ENCODE measurements at places on chromosomes 1 and 21. TPM values are rescaled to one million over a fixed set of nuclear protein-coding genes. Genes with fewer than 3 reads are reported as not detected.

Gene OR2C3
- not detected for total RNA-seq

Gene PDZK1
- total RNA-seq, result not detected

Gene C1orf185
- not detected for total RNA-seq

Gene FCGR2B
- not detected for total RNA-seq

Gene LCE2A
- not detected for total RNA-seq

DNA sequence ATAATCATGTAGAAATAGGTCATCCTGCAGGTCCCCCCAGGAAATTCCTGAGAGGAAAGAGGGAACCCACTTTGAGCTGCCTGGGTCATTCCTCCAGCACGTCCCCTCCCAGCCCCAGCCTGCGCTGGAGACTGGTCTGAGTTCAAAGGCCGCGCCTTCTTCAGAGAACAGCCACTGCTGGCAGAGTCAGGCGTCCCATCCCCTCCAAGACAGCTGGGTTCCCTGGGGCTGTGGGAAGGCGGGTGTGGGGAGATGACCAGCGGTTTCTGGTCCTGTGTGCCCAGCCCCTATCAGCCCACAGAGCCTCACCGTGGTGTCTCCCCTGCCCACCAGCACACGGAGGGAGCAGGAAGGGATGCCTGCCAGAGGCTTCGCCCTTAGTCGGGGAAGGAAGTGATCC, 18.0 kb upstream of the TRAPPC10 start:
- no peak for DNase-seq

Gene KMO
- total RNA-seq, result not detected

Gene LCK
- total RNA-seq, result not detected

DNA sequence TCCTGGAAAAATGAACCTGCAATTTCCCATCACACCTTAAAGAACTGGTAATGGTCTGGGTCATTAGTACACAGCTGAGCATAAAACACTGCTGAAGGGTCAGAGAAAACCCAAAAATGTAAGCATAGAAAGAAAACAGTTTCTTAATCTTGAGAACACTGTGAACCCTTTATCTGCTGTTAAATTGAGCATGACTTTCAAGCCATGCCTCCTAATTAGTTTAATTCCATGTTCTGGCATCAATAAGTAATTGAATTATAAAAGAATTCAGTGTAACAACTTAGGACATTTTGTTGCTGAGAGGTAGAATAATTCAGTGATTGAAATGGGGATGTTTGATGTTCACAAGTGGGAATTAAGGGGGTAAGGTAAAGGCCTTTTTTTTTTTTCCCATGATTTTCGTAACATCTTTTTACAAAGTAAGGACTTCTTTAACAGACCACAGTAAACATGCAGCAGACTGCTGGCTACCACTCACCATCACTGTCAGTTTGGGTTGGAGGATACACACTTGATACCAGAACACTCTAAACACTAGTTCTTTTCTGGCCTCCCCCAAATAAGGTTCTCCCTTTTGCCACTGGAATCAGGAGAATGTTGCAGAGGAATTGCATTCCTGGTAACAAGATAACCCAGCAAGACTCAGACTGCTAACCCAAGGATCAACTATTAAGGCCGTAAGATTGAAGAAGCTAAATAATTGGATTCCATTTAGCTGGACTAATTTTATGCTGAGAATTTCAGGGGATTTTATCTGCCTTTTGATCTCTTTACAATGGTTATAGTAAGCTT, 3.0 kb downstream of the RWDD3 start:
- no peak for DNase-seq

- DNase-seq, result no peak
Observed at GRCh38 chr1:236095705-236096520, 31.0 kb upstream of the NID1 start.

DNA sequence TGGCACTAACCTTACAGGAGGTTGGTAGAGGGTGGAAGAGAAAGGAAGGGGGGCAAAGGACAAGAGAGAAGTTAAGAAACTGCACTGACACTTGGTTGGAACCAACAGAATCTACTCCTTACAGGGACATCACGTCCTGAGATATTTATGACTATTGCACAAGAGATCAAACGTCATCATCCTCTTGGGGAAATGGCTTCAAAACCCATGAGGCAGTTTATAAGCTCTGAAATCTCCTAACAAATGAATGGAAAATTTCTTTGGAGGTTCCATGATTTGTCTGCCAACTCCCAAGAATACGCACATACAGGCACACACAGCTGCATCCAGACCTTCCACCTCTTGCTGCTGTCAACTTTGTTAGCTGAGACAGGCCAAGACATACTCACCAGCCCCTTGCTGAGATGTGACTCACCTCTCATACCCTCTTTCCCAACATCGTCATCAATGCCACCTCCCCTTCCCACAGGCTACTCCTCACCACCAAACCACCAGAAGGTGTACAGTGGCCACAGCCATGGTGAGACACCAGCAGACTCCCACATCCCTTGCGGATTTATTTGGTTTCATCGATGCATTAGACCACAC, 135.5 kb downstream of the SETD4 start:
- peak; percentile 36 for DNase-seq

Gene FOXO6
- 0.38 TPM for total RNA-seq

Gene DSCAM
- not detected for total RNA-seq

Gene OPTC
- total RNA-seq, result not detected

DNA sequence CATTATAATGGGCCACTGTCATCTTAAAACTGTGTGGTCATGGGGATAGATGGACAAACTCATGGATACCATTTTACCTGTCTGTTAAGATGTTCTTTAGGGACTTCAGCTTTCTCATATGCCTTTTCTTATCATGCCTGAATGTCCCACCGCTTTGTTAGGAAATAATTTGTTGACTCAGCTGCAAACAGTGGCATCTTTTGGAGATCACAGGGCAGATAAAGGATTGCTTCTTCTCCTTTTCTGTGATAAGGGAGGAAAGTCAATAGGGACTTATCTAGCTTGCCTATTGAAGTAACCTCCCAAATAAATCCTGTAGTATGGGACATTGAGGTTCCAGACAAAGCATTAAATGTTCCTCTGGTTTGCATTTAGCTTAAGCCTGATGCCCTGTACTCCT, 79.8 kb upstream of the KIAA0040 start:
- DNase-seq, result no peak

GRCh38 chr1:194013561-194013960, 827.1 kb upstream of the B3GALT2 start:
- peak; percentile 6 for DNase-seq

GRCh38 chr1:44905276-44905675, 62.2 kb upstream of the PTCH2 start:
- no peak for DNase-seq

Gene KRTAP12-2
- total RNA-seq, result not detected

- DNase-seq, result no peak
Observed at GRCh38 chr1:225757927-225758656, 19.5 kb upstream of the SRP9 start.

DNA sequence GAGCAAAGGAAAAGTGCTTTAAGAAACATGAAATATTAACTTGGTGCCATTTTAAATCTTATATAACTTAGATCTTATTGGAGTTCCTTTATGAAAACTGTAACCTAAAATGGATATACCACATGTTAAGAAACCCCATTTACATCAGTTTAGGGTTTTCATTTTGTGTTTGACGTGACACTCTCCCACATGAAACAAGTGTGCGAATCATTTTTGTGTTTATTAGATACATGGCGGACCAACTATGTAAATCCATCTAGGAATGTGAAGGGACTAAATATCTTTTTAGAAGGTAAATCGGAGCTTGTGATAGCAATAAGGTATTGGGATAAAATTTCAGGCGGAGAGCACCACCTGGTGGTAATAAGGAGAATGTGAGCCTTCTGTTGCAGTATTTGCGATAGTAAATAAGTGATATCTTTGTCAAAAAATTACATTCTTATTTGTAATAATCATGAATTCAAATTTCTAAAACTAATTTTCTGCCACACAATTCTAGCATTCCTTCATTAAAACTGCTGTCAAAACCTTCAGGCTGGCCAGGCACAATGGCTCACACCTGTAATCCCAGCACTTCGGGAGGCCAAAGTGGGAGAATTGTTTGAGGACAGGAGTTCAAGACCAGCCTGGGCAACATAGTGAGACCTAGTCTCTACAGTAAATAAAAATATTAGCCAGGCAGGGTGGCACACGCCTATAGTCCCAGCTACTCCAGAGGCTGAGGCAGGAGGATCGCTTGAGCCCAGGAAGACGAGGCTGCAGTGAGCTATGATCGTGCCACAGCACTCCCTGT, 31.3 kb downstream of the SMAP2 start:
- peak; percentile 75 for DNase-seq

Gene TDRD5
- not detected for total RNA-seq

GRCh38 chr1:244271691-244272308, 179.9 kb downstream of the ADSS2 start:
- no peak for DNase-seq

DNA sequence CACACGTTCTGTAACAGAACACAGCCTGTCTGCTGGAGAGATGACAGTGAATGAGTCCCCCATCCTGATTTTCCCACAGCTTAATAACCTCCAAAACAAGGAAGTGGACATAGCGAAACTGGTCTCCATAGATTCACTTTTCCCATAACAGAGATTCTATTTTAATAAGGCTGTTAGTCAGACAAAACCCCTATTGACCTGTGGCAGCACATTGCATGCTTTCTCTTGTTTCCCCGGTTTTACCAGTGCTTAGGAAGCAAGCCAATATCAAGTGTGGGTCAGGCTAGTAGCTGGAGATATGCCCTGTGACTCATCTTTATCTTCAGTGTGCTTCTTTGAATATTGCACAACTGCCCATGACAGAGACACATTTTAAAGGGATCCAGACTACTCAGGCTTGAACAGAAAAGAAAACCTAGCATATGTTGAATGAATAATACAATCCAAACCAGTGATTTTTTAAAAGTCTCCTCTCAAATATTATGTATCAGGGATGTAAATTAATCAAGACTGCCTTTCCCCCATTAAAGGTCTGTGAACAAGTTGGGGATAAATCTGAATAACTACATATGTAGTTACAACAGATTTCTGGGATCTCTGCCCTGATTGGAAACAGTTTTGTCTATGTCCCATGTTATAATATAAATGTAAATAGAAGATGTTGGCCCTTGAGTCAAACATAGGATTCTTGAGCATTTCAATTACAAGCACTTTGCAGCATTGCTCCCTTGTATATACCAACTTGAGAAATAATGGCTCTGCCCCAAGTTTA, 11.9 kb upstream of the CLDN8 start:
- DNase-seq, result no peak

- DNase-seq, result no peak
Observed at GRCh38 chr1:192603218-192603787, 27.7 kb downstream of the RGS1 start.

GRCh38 chr1:78911956-78912880, 94.3 kb downstream of the ADGRL4 start:
- no peak for DNase-seq

DNA sequence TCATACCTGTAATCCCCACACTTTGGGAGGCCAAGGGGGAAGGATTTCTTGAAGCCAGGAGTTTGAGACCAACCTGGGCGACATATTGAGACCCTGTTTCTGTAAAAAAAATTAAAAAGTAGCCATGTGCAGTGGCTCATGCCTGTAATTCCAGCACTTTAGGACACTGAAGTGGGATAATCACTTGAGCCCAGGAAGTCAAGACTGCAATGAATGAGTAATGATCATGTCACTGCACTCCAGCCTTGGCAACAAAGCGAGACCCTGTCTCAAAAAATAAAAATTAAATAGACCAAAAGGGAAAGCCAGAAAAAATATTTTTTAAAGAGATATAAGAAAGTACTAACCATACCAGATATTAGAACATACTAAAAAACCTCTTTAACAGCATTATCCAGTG, 44.7 kb upstream of the LYPLAL1 start:
- no peak for DNase-seq

All from endothelial cell of umbilical vein (primary cell).